ENCODE measurements at places on chromosomes 11 and 22.

- DNase-seq = no peak
Measured at GRCh38 chr22:43247546-43248260, 60.8 kb upstream of the TTLL12 start.

DNA sequence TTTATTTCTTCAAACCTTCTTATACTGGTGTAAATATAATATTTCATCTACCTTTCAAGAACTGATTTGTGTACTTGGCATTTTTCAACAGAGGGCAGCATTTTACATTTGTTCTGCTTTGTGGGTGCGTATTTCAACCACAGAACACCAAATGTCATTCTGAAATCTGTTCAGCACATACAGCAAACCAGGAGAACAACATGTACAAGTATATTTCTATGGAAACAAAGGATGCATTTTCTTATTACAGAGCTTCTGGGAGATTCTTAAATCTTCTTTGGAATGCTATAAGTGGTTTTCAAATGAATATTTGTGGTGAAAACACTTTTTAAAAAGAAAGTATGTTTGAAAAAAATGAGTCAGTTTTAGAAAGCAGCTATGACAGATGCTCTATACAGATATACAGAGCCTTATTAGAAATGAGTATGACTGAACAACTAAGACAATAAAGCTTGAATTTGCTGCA, 946.0 kb downstream of the FAM181B start:
- peak; percentile 4 for DNase-seq

DNA sequence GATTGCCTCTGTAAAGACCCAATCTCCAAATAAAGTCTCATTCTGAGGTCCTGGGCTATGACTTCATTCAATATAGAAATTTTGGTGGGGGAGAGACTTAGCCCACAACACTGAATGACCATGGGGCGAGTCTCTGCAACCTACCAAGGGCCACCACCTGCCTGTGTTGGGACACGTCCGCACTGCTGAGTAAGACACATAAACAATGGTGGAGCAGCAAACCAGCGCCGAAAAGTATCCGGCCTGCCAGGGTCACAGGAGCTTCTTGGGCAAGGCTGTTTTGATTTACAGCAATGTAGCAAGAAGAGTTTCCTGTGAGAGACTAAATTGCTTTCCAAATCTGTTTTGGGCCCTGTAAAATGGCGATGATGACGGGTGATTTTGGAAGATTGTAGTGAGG, 122.3 kb downstream of the SHANK2 start:
- DNase-seq = no peak

GRCh38 chr11:29024386-29024785, 916.2 kb downstream of the METTL15 start:
- peak; percentile 35 for DNase-seq

DNA sequence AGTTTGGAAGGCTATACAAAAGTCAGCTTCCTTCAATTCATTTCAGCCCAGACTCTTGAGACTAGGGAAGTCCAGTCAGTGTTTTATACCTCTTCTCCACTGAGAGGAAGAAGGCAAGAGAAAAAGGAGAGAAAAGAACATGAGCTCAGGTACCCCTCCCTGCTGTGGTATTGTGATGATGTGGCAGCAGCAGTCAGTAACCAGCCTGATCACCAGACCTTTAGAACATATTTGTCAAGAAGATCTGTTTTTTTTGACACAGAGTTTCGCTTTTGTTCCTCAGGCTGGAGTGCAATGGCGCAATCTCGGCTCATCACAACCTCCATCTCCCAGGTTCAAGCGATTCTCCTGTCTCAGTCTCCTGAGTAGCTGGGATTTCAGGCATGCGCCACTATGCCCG, 21.2 kb upstream of the RPS13 start:
- DNase-seq = peak; percentile 44

- DNase-seq = peak; percentile 15
Measured at GRCh38 chr22:50696799-50697561, 24.4 kb downstream of the SHANK3 start.

- DNase-seq = peak; percentile 49
Measured at GRCh38 chr11:120172054-120172911, 34.4 kb upstream of the TRIM29 start.

DNA sequence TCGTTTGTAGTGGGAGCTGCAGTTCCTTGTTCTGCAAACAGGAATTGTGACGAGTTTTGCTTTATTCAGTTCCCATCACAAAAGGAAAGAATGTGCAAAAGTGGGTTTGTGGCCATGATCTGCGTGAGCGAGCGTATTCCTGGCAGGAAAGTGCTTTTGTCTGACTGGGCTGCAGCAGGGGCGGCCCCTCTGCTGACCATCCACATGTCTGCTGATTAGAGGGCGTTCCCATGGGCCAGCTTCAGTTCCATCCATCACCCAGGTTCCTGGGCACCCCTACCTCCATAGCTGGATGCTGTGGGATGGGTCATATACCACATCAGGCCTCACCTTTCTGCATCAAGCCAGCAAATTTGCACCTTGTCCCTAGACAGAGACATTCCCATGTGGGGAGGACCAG, 28.9 kb upstream of the GAL start:
- no peak for DNase-seq

- no peak for DNase-seq
Measured at GRCh38 chr11:59212744-59213631, at the start of gene MPEG1. Gene MPEG1, minus strand, starts transcription at chr11:59212927. Its CDS starts 62 bp downstream, at chr11:59212865.

Measured in iris pigment epithelial cell (primary cell).